MCF 10A (cell line): ENCODE measurements at places on chromosomes 12 and 14. TPM values are rescaled to one million over a fixed set of nuclear protein-coding genes. Genes with fewer than 3 reads are reported as not detected.

GRCh38 chr12:54725233-54725843, 77.2 kb upstream of the DCD start:
- DNase-seq, result peak; percentile 30
- peaks cover 82% of the 10 kb centered on the region for H3K27me3 ChIP-seq

Gene SERPINA4
- not detected in 2 replicates for total RNA-seq

Gene CCDC88C
- 11.4 and 19.7 TPM in 2 replicates for total RNA-seq

DNA sequence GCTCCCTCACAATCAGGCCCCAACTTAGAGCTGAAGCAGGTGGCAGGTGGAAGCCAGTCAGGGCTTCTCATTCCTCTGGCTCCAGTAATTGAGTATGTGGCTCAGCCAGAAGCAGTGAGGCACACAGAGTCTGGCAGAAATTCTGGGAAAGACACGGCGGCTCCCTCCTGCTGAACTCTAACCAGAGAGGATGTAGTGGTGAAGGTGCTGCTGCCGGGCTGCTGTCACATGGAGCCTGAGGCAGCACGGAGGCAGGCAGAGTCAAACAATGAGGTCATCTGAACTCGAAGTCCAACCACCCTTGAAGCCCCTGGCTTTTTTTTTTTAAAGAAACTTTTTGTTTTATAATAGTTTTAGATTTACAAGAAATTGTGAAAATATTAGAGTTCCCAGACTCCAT, 33.4 kb upstream of the SMOC1 start:
- no peaks in the 10 kb centered on the region for H3K4me1 ChIP-seq
- no peak overlapping the region for H3K27ac ChIP-seq
- no peak overlapping the region for H3K4me3 ChIP-seq
- no peak for DNase-seq
- no peaks in the 10 kb centered on the region for H3K27me3 ChIP-seq
- H3K36me3 ChIP-seq, result no peaks in the 10 kb centered on the region

DNA sequence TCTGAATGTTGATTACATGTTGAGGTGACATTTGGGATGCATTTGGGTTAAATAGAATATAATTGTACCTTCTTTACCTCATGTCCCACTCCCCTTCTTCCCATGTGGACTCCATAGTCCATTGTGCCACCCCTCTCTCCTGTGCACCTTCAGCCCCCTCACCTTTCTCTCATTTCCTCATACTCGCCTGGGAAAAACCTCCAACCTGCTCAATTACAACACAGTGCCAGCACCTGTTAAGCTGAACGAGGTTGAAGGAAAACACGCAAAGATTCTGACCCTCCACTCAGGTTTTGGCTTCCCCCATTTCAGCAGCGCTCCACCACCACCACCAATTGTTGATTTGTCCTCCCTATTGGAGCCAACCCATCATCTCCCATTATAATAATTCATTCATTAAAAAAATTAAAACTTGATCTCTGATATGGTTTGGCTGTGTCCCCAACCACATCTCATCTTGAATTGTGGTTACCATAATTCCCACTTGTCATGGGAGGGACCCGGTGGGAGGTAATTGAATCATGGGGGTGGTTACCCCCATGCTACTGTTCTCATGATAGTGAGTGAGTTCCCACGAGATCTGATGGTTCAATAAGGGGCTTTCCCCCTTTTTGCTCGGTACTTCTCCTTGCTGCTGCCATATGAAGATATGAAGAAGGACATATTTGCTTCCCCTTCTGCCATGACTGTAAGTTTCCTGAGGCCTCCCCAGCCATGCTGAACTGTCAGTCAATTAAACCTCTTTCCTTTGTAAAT, 33.7 kb upstream of the PPP2R5C start:
- no peak overlapping the region for H3K27ac ChIP-seq
- no peaks in the 10 kb centered on the region for H3K27me3 ChIP-seq
- no peak overlapping the region for H3K4me3 ChIP-seq
- H3K4me1 ChIP-seq, result peaks cover 9% of the 10 kb centered on the region
- no peaks in the 10 kb centered on the region for H3K36me3 ChIP-seq
- no peak for DNase-seq

DNA sequence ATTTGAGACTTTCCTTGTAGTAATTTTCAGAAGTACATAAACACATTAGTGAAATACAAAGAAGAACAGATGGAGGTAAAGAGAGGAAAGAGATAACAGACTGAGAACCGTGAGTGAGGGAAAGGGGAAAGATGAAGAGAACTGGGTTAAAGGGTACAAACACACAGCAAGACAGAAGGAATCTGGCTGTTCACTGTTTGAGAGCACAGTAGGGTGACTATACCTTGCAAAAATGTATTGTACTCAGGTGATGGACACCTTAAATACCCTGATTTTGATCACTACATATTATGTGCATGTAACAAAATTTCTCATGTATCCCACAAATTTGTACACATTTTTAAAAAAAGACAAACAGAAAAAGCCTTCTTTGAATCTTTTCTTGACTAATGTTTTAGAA, 2.7 kb upstream of the TRHDE start:
- DNase-seq, result no peak
- H3K27ac ChIP-seq, result no peak overlapping the region
- H3K36me3 ChIP-seq, result no peaks in the 10 kb centered on the region
- no peak overlapping the region for H3K4me3 ChIP-seq

GRCh38 chr12:92470608-92471021, 232.2 kb upstream of the PLEKHG7 start:
- no peaks in the 10 kb centered on the region for H3K27me3 ChIP-seq
- DNase-seq, result no peak
- H3K4me1 ChIP-seq, result peaks cover 10% of the 10 kb centered on the region
- no peak overlapping the region for H3K4me3 ChIP-seq
- H3K27ac ChIP-seq, result no peak overlapping the region

Gene SLC10A1
- total RNA-seq, result not detected in 2 replicates

DNA sequence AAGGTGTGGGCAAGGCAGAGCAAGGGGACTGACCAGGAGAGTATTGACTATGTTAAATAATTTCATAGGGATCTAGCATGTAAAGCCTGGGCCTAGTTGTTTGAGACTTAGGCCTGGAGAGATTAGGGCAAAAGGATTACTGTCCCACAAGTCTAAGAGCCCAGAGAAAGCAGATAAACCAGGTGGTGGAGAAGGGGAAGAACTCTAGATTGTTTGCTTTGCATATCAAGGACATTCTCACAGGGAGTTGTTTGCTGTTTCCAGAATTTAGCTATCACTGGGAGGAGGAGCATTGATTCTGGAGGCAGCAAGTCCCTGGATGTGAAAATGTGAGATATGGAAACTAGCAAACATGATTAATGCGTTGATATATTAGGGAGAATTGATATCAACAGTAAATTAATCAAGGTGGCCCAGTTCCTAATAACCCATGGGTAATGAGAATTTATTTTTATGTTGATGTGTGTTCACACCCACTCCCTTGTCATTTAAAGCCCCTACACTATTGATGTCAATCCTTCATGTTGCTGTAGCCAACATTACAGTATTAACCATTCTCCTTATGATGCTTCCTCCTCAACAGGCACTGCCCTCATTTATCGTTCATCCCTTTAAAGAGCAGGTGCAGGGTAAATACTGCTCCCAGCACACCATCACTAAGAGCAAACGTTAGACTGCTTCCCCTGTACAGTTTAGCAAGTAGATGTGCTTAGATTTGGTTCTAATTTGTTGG, 1666.7 kb upstream of the FLRT2 start:
- H3K4me3 ChIP-seq, result no peak overlapping the region
- H3K4me1 ChIP-seq, result peaks cover 6% of the 10 kb centered on the region
- H3K27ac ChIP-seq, result no peak overlapping the region
- no peak for DNase-seq

DNA sequence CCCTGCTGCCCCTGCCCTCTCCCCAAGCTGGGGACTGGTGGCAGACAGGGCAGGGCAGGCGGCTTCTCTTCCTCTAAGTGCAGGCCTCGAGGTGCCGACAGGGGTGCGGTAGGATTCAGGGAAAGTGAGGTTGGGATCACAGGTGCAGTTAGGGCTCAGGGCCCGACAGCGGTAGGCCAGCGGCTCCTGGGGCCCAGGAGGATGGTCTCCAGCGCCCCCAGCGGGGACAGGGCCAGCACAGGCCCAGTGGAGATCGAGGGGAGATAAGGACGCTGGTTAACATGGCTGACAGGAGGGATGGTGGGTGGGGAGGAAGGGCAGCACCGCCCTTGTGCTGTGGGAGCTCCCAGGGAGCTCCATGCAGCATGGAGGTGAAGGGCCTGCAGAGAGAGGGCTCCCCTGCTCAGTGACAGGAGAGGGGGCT, 935 bp upstream of the CRIP1 start:
- H3K4me3 ChIP-seq, result no peak overlapping the region
- H3K36me3 ChIP-seq, result peaks cover 12% of the 10 kb centered on the region
- DNase-seq, result no peak
- no peaks in the 10 kb centered on the region for H3K27me3 ChIP-seq
- peaks cover 20% of the 10 kb centered on the region for H3K4me1 ChIP-seq

Gene POTEM
- total RNA-seq, result not detected in 2 replicates

- H3K4me3 ChIP-seq, result no peak overlapping the region
- no peak for DNase-seq
- no peaks in the 10 kb centered on the region for H3K36me3 ChIP-seq
- H3K4me1 ChIP-seq, result no peaks in the 10 kb centered on the region
Measured at GRCh38 chr14:106003351-106003750, 477.0 kb downstream of the TMEM121 start.

Gene MYF5
- not detected in 2 replicates for total RNA-seq

GRCh38 chr12:109804820-109805761, 28.1 kb downstream of the TRPV4 start:
- DNase-seq, result peak; percentile 55
- no peaks in the 10 kb centered on the region for H3K4me1 ChIP-seq
- no peak overlapping the region for H3K27ac ChIP-seq
- H3K27me3 ChIP-seq, result no peaks in the 10 kb centered on the region

GRCh38 chr12:16573398-16574077, 32.4 kb downstream of the LMO3 start:
- no peaks in the 10 kb centered on the region for H3K27me3 ChIP-seq
- peak; percentile 19 for DNase-seq
- H3K27ac ChIP-seq, result no peak overlapping the region
